Hindlimb muscle (tissue), 1 donor: ENCODE measurements at places on chromosomes 12 and 14.

DNA sequence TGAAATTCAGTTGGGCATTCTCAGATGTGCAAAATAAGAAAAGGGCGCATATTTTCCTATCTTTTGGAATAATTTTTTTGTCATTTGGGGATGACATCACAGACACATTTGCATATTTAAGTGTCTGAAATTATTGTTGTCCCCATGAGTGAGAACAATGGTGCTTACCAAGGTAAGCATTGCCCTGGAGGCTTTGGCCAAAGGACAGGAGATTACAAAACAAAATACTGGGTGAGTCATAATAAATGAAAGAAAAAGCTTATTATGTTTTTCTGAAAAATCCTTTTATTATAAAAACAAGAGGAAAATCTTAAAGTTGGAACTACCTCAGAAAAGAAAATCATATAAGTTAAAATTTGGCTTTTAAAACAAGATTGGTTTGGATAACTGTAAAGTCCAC lies 254.9 kb downstream of the BTG1 start:
- DNase-seq: no peak

DNA sequence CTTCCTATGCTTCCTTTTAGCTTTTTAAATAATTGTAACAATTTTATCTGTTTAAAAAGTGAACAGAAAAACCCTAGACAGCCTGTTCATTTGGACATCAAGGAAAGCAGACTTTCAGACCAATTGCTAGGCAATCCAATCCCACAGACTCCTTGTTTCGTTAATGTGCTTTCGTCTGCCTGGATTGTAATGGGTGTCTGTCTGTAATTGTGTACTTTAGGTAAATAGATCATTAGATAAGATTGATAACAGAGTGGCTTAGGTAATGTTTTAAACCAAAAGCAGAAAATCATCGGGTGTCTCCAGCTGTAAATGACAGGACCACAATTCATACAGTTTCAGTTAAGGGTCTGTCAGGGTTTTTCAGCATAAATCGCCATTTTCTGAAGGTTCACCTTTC lies 19.6 kb downstream of the CCDC60 start:
- no peak for DNase-seq

DNA sequence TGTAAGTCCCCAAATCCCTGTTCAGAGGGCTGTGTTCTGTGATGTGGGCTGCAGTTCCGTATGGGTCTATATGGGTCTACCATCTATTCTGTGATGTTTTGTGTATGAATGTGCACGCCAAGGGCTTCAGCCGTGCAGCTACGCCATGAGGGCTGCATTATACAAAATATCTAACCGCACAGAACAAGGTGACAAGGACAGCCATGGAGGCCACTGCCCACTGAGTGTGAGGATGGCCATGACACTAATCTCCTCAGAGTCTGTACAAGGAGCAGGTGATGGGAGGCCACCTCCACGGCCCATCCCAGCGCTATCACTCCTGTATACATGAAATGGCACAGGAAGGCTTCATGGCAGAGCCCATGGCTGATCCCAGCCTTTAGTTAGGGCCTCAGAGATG lies 102.0 kb downstream of the DICER1 start:
- no peak for DNase-seq

DNA sequence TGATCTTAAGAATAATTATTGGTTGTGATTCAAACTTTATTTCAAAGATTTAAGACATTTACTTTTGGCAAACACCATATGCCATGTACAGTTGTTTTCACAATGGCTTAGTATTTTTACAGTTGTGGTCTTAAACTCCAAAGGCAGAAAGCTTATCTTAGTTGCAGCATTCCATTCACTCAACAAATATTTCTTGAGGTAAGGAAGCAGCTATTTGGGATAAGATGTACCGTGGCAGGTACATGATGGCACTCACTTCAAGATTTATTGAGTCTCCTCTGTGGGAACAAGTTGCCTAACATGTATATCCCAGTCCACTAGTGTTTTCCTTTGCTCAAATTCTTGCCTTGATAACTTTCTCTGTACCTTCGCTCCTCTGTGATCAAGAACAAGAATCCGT lies 8.0 kb upstream of the MON2 start:
- DNase-seq: no peak

DNA sequence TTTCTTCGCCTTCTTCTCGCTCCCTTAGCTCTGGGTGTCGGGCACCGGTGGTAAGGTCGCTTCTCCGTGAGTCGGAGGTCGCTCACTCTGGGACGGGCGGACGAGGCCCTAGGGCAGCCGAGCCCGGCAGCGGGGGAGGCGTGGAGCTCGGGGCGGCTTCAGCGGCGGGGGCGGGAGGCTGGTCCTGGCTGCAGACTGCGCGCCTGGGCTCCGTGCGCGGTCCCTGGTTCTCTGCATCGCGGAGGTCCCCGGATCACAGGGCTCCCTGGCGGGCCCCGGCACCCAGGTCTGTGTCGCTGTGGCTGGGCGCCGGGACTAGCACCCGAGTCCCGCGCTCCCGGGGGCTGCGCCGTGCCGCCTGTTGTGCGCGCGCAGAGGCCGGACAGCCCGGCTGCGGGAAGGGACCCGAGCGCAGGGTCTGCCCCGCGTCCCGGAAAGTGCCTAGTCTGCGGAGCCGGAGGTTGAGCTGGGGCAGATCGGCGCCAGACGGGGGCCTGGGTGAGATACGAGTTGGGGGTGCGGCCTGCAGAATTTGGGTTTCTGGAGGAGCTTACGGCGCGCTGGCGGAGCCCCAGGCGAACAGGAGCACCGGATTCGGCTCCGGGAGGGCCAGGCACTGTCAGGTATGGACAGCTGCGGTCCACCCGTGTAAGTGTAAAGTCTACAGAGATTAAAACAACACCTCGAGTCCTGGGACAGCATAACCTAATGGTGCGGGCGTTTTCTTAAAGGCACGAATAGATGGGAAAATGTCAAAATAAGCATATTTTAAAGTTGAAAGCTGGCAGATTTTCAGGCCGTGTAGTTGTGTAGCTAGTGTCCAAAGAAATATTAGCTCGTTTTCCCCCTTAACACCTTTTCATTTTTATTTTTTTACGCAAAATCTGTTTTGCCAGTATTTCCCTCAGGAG lies 713 bp downstream of the FRMD6 start:
- DNase-seq: peak; percentile 49

DNA sequence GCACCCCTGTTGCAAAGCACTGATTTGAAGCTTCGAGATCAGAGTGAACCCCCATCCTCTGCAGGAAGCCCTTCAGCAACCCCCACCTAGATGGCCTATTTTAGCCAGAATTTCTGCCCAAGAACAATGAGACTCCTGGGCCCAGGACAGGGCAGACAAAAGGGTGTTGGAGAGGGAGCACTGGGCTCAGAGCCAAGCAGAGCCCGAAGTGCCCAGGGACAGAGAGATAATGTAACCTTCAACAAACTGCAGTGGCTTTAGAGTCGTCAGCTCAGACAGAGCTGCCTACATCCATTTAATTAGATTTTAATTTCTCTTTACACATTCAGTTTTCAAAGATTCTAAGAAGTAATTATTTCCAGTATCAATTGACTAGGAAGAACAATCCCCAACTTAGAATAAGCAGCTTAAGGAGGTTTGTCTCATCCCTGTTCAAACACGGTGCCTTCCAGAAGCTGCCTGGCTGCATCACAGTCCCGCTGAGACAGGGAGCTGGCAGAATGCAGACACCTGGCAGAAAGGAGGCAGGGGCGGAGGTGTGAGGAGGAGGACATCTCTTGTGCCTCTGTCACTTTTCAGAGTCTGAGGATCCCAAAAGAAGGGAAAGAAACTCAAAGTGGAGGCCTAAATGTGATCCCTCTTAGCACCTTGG lies 504.9 kb upstream of the CCDC196 start:
- DNase-seq: no peak

DNA sequence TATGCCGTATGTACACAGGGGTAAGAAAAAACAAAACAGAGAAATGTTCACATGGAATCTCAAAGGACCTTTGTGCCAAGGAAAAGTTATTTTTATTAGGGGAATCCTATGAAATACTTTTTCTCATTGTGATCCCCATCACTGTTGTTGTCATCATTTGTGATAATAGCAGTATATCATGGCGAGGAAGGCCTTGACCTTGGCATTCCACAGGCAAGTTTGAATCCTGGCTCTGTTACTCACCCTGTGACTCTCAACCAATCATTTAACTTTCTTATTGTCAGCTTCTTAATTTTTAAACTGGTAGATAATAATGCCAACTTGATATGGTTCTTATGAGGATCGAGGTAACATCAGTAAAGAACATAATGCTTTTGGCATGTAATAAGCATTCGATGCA lies 142.2 kb upstream of the DDHD1 start:
- DNase-seq: no peak

DNA sequence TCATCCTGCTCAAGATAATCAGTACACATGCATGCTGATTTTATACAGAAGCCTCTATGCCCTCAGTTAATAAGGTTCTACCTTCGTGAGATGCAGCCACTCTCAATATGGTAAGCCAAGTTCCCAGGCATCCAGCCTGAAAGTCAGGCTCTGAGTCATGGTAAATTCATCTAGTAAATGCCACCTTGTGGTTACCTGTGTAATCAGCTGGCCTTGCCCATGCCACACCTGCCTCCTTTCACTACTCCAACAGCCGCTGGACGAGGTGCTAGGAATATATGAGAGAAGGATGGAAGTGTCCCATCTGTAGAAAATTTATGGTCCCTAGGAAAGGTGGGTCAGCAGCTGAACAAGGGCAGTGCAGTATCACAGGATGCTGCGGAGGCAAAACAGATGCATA lies 207.3 kb downstream of the SSPN start:
- no peak for DNase-seq

- DNase-seq: no peak
Measured at GRCh38 chr12:20946732-20947131, 136.2 kb downstream of the SLCO1B3 start.
